ENCODE measurements at places on chromosomes 7 and 10.

- no peak for DNase-seq
Measured at GRCh38 chr7:47326220-47326619, 255.7 kb downstream of the TNS3 start.

DNA sequence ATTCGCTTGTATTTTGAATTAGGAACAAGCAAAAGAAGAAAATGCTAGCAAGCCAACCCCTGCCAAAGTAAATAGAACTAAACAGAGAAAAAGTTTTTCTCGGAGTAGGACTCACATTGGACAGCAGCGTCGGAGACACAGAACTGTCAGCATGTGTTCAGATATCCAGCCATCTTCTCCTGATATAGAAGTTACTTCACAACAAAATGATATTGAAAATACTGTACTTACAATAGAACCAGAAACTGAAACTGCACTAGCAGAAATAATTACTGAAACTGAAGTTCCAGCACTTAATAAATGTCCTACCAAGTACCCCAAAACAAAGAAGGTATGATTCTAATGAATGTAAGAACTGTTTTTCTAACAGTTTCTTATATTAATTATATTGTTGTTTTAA is 87.9 kb downstream of the KMT2E start:
- DNase-seq: no peak

DNA sequence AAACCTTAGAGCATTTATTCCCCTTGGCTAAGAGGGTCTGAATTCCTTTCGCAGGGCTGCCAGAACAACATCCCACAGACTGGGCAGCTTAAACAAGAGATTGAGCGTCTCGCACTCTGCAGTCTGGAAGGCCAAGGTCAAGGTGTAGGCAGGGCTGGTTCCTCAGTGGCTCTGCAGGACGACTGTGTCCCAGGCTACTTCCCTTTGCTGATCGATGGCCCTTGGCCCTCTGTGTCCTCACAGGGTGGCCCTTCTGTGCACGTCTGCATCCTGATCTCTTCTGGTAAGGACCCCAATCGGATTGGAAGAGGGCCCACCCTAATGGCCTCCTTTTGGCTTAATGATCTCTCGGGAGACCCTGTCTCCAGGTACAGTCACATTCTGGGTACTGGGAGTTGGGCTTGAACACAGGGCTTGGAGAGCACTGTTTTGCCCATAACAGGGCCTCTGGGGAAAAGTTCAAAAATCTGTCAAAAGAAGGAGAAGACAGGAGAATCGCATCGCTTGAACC is 35.1 kb upstream of the DNAJB6 start:
- DNase-seq: no peak

GRCh38 chr10:121696854-121697253 is 98.6 kb upstream of the FGFR2 start:
- no peak for DNase-seq

DNA sequence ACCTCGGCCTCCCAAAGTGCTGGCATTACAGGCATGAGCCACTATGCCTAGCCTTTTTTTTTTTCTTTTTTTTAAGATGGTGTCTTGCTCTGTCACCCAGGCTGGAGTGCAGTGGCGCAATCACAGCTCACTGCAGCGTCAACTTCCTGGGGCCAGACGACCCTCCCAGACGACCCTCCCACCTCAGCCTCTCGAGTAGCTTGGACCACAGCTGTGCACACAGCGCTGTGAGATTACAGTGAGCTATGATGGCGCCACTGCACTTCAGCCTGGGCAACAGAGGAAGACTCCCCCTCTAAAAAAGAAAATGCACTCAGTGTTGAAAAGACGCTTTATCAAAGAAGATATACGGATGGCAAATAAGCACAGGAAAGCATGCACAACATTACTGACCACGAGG is 16.5 kb upstream of the WIPI2 start:
- no peak for DNase-seq

GRCh38 chr10:42431095-42431494 is 207.3 kb downstream of the ZNF33B start:
- DNase-seq: no peak

GRCh38 chr10:80041162-80041561 is 37.3 kb upstream of the TMEM254 start:
- DNase-seq: no peak

DNA sequence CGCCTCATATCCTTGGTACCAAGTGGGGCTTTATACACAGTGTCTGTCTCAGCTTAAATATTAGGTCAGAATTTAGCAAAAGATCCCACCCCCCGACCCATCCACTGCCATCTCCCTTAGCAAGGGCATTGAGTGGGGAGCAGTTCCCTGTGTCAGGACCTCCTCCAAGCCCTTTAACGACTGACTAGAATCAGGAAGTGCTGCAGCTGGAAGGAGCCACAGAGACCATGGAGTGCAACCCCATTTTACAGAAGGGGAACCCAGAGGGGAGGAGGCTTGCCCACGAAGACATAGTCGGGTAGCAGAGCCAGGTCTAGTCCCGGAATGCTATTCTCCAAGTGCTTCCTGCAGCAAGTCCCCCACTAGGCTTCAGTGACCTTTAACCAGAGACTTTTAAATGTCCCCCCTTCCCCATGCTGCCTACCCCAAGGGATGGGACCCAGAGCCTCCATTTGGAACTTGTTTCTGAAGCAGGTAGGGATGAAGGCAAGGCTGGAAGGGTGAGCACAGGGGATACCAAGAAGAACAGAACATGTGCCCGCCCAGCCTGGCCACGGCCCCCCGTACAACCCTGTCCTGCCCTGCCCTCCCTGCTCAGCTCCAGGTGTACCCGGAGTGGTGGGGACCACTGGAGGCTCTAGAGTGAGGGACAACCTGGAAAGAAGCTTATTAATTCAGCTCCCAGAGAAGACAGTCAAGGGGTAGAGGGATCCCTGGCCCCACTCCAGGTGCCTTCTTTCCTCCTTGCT is 41.3 kb downstream of the C10orf105 start:
- DNase-seq: no peak

GRCh38 chr7:27187475-27188385 is 2.7 kb upstream of the HOXA11 start:
- no peak for DNase-seq

DNA sequence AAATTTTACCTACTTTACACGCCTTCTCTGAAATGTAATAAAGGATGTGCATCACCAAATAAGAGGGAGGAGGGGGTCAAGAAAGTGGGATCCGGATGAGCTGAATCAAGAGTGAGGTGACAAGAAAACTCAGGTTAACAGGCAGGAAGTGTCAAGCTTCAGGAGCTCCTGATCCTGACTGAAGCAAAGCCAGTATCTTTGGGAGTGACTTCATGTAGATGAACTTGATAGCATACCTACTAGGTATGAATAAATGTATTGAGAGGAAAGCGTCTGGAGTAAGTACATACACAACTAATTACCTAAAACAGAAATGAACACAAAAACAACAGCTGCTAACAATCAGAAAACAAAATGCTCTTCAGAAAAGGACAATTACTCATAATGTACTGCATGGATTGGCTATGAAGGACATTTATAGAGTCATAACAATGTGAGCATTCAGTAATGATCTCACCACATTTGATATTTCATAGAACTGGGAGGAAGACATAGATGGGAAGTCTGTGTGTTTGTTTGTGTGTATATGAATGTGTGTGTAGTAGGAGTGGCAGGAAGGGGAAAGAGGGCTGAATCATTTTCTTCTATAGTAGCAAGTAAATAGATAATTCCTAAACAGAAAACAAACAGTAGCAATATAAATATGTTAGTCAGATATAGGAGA is 29.4 kb downstream of the PRKG1 start:
- no peak for DNase-seq

DNA sequence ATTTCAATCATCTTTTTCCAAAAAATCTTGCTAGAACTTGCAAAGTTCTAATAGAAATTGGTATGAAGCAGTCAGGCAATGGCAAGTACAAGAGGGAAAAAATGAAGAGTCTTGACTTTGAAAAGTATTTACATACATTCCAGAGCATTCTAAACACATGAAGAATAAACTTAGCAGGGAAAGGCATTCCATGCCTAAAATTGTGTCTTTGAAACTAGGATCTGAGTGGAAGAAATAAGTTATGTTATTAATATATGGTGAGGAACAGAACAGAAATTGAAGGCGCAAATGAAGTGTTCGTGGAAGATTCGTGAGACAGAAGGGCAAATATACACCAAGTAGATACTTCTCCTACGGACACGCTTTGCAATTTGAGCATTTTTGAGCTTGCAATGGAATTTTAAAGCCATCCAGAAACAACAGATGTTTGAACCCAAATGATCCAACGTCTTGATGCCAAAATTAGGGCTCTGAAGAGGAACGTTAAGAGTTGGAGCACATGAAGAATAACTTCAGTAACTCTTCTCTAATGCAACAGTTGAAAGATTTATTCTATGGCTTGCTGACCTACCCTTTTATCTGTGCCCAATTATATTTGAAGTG is 40.6 kb upstream of the SEPTIN7 start:
- DNase-seq: no peak

GRCh38 chr10:100021322-100021721 is 11.6 kb upstream of the DNMBP start:
- DNase-seq: no peak

DNA sequence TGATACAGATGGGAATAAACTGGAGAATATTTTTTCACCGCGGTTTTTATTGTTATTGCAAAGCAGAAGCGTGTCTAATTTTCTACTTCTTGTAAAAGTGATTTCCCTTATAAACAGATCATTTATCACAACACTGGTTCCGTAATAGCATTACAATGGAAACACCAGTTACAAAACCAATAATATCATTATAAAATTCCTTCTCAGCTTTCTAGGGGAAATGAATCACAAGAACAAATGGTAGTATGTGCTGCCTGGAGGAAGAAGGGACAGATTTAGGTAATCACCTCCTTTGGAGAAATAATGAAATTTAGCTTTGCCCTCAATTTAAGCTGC is 2.4 kb upstream of the CCDC6 start:
- DNase-seq: no peak

GRCh38 chr7:132537456-132538145 is 38.7 kb downstream of the PLXNA4 start:
- no peak for DNase-seq

DNA sequence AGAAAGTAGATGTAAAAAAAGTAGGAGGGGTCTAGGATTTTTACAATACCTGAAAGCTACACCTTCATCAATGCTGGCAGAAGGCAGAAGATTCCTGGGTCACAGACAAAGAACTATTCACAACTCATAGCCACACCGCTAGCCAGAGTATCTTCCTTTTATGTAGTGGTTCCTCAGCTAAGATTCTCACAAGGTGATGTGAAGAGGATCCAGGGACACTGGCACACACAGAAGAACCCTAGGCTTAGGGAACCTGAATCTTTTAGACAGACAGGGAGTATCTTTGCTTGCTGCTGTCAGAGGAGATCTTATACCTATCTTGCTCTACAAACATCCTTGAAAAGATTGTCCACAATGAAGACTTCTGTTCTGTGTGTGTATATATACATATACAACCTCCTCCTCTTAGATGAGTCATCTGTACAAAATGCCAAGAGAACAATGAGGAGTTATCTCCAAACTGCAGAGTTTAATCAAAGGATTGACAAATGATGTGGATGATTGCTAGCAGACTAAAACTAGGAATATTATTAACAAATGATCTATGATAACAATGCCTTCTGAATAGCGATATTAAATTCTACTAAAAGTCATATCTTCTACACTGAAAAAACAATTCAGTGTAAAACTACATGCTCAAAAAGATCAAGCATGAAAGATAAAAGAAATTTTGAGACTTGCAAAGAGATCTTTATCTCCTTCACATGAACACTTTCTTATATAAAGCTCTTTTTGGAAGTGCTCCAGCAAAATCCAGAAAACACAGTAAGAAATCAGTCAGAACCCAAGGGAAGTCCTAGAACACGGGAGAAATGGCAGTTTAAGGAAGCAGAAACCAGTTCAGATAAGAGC is 409.3 kb downstream of the PARD3 start:
- DNase-seq: no peak

DNA sequence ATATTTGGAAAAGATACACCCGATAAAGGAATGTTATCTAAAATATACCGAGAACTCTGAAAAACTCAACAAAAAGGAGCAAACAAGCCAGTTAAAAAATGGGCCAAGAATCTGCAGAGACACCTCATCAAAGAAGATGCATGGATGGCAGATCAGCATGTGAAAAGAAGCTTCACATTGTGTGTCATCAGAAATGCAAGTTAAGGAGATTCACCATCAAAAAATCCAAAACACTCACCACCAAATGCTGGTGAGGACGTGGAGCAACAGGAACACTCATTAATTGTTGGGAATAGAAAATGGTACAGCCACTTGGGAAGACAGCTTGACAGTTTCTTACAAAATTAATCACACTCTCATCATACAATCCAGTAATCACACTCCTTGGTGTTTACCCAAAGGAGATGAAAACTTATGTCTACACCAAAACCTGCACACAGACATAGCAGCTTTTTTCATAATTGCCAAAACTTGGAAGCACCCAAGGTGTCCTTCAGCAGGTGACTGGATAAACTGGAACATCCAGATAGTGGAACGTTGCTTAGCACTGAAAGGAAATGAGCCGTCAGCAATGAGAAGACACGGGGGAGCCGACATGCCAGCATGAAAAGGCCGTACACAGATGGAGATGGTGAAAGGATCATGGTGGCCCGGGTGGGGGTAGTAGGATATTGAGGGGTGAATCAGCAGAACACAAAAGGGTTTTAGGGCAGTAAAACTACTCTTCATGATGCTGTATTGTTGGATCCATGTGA is 27.9 kb upstream of the PWWP2B start:
- peak; percentile 45 for DNase-seq

DNA sequence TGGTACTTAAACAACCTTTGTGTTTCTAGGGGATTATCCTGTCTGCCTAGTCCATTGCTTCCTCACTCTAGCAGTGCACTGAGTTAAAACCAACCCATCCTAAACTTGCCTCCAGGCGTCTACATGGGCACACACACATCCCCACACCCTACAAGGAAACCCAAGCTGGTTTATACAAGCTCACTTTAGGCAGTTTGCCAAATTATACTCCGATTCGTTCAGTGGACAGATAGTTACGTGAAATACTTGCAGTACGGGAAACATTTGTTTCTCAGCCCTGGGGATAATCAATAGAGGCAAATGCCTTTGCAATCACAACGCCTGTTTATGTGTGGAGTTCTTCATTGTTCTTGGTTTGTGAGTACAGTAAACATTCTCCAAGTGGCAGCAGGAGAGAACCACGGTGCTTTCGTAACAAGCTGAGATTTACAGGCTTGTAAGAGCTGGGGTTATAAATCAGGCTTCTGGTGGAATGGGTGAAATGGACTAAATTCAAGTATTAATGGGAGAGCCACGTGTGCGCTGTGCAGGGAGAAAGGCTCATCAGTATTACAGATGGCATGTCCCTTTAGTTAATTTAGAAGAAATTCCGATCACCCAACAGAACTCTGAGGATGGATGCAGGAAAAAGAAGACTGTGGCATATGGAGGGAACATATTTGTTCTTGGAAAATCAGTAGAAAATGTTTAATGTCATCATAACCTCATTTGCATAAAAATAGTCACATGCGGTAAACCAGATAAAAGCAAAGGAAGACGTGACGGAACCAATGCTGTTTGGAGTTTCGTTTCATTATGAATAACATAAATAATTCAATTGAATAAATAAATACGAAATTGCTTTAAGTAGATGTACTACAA is 217.1 kb downstream of the GALNT17 start:
- DNase-seq: no peak

DNA sequence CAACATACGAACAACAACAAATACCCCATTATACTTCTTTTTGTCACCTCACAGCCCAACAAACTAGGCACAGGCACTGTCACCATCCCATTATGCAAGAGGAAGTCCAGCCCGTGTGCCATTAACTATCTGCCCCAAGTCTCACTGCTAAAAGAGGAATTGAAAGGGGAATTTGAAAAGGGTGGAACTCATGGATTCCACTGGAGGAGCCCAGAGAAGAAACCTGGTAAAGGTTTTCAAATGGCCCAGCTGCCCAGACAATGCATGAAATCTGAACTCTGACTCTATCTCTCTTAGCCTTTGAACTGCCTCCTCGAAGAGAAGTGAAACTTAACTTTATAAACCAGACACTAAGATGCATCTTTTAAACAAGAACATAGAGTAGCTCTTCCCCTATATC is 130.0 kb downstream of the PLXNA4 start:
- DNase-seq: no peak
